ENCODE measurements at places on chromosomes 7 and 10.

- no peak for DNase-seq
Measured at GRCh38 chr7:64872351-64873154, 30.5 kb upstream of the ZNF273 start.

DNA sequence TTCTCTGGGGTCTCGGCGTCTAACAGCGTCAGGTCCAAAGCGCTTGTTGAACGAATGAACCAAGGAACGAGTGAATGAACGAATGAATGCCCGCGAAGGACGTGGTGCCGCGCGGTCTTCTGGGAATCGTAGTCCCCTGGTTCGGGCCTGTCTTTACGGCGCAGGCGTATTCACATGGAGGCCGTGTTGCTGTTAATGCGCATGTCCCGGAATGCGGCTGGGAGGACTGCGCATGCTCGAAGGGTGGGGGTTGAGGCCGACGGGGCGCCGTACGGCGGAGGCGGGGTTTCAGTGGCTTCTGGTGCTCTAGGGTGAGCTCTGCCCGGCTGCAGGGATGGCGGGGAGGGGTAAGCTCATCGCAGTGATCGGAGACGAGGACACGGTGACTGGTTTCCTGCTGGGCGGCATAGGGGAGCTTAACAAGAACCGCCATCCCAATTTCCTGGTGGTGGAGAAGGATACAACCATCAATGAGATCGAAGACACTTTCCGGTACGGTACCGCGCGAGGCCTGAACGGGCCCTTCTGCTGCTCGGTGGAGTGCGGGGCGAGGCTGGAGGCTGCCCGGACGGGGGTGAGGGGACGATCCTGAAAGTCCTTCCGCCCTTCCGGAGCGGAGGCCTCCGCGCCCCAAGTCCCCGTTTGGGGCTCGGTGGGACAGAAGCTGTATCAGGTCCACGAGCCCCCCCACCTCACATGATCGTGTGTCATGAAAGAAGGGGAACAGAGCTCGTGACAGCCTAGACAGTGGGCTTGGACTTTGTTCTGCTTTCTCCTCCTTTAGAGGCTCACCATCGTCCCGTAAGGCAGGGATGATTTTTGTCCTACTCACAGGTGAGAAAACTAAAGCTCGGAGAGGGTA, at the start of gene ATP6V1F:
Gene ATP6V1F, plus strand, starts transcription at position 286 of the 862 bp plus-strand sequence. Its CDS starts 49 bp downstream, at position 335.
- DNase-seq: peak; percentile 100

- no peak for DNase-seq
Measured at GRCh38 chr10:35456153-35456720, 119.9 kb downstream of the CCNY start.

- DNase-seq: no peak
Measured at GRCh38 chr10:33841678-33842077, 507.2 kb upstream of the NRP1 start.

DNA sequence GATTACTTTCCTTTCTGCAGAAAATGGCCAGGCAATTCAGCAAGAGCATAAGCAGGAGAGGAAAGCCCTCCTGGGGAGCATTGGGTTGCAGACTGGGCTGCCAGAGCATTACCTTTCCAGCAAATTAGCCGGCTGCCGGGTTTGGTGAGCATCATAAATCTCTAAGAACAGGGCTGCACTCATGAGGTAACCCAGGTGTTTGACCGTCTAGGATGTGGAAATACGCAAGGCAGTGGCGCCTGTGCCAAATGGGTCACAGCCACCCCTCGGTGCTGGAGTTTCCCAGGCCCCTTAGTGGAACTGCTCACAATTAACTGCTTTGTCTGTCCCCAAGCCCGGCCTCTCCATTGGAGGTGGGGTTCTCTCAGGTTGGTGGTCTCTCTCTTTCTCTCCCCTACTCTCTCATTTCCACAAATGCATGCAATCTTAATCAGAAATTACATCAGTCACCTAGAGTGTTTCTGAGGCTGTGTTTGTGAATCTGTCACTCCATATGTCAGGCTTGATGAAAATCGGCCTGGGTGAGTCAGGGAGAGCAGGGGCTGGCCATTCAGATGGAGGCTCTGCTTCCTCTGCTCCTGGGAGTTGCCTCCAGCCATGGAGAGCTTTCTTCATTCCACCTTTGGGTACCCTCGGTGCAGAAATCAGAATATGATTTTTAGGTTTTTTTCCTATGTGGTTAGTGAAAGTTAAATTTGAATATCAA, 26.7 kb downstream of the PTN start:
- DNase-seq: no peak

- DNase-seq: no peak
Measured at GRCh38 chr7:116578526-116578925, 53.7 kb downstream of the CAV1 start.

GRCh38 chr10:88038268-88038667, 174.8 kb downstream of the PTEN start:
- DNase-seq: no peak

DNA sequence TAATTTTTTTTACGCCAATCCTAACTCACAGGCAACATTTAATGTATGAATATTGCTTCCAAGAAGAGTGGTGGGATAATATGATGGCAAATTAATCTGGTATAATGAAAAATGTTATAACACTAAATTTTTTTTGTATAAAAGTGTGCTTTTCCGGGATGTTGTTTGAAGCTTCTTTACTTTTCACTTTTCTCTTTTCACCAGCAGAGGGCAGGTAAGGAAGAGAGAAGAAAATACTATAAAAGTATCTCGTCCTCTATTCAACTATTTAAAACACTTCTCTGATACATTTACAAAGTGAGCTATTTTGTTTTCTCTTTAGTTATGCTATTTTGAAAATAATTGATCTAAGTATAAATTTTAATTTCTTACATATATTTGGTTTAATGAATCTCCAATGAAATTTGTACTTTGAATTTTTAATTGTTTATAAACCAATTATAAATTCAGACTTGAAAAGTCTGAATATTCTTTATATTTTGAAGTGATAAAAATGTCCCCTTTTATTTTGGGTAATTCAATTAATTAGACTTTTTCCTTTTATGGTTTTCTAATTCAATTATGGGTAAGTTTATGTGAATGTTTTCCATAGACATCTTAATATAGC, 20.7 kb upstream of the CFTR start:
- no peak for DNase-seq

GRCh38 chr7:9889554-9889953, 1084.1 kb upstream of the PHF14 start:
- no peak for DNase-seq

DNA sequence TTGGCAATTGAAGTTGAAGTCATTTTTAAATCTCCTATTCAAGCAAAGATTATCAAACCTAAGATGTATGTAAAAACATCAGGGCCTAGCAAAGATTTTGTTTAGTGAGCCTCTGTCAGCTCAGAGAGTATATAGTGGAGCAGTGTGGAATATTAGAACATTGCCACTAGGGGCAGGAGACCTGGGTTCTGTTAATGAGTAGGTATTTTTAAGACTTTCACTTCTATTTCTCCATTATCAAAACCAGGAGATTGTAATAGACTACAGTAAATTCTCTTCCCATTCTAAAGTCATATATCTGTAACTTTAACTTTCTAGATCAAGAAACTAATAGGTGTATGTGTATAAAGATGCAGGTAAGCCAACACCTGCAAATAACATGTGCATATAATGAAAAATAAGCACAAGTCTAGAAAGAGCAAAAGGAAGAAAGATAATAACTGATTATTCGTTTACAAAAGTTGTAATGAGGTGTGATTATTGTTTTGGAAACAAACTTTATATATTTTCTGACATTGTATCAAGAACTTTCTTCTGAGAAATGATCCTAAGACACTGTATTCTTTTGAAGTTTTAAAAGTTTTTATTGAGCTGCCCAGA, 64.4 kb downstream of the KCND2 start:
- DNase-seq: no peak

DNA sequence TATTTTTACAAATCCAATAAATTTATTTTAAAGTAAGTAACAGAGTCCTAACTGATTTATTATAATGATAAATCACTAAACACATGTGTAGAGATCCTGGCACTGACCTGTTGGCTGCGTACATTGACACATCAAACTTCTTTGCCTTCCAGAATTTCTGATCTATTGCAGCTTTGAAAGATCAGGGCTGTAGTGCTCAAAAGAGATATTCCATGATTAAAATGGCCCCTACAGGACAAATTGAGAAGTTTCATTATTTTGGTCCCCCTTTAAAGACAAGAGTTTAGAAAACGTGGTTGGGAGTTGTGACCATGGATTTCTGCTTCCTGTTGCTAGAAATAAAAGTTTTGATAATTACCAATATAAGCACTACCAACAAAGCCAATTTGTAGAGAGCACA, 87.7 kb upstream of the PDK4 start:
- DNase-seq: no peak

Measured in mesothelial cell of epicardium (in vitro differentiated cells).